ENCODE measurements at places on chromosomes 2 and 18.
A peak's percentile ranks its signal among the peaks of the same experiment; 100 is the strongest.

- DNase-seq = no peak
Measured at GRCh38 chr2:69424419-69424818, 12.8 kb downstream of the NFU1 start.

DNA sequence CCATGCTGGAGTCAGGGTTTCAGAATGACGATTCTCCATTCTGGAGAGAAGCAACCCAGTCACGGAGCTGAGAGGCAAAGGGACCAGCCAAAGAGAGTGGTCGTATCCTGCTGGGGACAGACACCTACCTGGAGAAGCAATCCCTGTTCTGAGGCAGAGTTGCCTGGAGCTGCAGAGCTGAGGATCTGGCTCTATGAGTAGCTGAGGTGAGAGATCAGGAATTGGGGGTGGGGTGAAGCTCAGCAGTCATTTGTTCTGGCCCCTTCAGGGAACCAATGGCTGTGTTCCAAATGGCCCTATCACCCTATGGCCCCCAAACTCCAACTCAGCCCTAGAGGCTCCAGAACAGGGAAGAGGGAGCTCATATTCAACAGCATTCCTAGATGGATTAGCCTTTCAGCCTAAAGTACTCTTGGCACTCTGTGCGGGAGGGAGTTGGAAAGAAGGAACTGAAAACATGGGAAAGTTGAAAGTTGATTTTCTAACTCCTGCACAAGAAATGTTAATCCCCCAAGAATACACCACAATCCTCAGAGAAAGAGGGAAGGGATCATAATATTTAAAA lies 3.3 kb upstream of the ATRAID start:
- DNase-seq = no peak

DNA sequence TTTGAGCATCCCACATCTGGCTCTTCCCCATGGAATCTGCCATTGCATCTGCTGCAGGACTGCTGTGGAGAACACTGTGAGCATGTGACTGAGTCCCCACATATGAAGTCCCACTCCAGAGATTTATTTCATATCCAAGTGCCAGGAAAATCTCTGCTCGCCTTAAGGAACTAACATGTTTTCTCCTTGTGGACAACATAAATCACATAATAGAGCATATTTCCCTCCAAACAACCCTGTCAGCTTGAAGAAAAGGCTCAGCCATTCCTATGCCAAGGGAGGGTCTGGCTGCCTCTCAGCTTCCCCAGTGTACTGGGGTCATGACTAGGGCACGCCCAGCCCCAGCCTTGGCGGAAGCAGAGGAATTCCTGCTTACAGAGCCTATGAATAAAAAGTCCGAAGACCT lies 193.7 kb downstream of the DNER start:
- peak; percentile 79 for DNase-seq

DNA sequence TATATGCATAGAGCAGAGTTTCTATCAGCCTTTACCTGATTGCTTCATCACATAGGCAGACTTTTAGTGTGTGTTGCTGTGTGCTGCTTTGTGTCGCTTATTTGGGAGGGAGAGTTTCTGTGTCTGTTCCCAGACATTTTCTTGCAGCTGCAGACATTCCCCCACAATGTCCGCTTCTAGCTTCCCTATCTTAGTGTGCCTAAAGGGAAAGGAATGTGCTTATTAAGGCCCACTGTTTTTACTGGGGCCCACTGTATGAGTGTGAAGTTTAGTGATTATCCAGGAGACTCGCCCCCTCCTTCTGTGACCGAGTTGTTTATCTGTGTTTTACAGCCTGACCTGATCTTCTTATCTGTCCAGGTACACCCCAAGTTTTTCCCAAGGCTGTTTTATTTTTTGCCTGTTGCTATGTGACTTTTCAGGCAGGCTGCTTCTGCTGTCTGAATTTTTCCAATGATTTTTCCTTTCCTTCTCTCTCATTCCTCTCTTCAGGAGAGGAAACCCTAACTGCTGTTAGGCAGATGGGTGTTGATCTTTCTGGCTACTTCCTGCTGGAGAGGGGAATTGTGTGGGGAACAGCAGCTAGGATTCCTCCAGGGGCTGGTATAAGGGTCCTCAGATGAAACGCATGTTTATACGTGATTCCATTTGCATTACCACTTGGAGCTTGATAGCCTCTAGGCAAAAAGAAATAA lies 47.6 kb downstream of the STK17B start:
- DNase-seq = no peak

- no peak for DNase-seq
Measured at GRCh38 chr2:19255481-19255880, 102.9 kb downstream of the OSR1 start.

GRCh38 chr2:29495536-29496060 lies 380.4 kb downstream of the CLIP4 start:
- no peak for DNase-seq

DNA sequence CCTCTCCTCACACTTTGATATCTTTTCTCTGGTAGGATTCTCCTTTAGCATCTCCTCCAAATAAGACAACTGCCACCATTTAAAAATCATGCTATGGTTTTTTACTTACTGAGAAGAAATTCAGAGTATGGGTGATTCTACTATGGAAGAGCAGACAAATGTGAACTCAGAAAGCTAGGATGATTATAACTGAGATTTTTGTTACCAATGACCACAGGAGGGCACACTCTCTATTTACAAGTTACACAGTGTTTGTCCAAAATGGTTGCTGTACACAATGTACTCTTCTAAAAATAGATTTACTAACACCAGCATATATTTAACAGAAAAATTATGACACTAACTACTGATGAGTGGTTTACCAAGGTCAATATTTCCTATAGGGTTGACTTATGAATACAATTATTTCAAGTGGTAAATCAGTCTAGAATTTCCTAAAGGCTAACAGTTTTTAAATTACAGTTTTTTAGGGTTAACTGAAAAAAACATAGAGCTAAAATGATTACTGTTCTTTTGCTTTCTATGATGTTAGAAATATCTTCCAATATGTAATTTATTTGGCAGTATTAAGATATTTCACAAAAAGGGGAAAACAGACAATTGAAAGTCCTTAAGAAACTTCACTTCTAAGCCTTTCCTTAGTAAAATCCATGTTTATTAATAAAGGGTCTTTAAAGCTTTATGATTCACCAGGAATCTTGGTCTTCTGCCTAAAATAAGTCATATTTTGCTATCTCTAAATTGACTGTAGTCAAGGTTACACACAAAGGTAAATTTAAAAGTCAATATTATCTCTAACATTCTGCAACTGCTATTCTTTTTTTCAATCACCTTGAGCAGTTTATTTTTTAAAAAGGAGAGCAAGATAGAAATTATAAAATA lies 57.2 kb downstream of the MAP4K3 start:
- DNase-seq = no peak

GRCh38 chr2:165778653-165779451 lies 15.2 kb downstream of the GALNT3 start:
- no peak for DNase-seq

- DNase-seq = no peak
Measured at GRCh38 chr2:24579053-24579803, 88.2 kb downstream of the NCOA1 start.

GRCh38 chr18:11316546-11316945 lies 167.2 kb upstream of the PIEZO2 start:
- no peak for DNase-seq

- DNase-seq = no peak
Measured at GRCh38 chr2:51027968-51028367, 4.0 kb downstream of the NRXN1 start.

- DNase-seq = no peak
Measured at GRCh38 chr2:55768991-55769390, 75.3 kb upstream of the PNPT1 start.

- DNase-seq = no peak
Measured at GRCh38 chr2:150267651-150268415, 219.6 kb downstream of the RND3 start.

DNA sequence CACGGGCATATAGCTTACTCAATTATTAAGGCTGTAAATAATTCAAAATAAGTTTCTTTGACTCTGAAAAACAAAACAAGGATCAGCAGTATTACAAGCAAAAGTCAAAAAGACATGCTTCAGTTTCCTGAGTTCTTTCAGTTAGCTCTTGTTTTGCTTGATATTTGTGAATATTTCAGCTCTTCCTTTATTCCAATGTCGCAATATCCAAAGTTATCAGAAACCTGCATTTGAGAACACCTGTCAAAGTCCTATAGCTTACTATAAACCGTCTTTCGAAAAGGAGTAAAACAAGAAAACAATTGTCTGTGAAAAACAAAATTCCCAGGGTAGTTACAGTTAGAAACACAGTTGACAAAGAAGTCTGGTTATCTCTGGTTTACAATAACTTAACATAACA lies 14.7 kb downstream of the CYP27A1 start:
- DNase-seq = no peak

GRCh38 chr2:239407112-239407511 lies 6.3 kb upstream of the HDAC4 start:
- DNase-seq = peak; percentile 40

DNA sequence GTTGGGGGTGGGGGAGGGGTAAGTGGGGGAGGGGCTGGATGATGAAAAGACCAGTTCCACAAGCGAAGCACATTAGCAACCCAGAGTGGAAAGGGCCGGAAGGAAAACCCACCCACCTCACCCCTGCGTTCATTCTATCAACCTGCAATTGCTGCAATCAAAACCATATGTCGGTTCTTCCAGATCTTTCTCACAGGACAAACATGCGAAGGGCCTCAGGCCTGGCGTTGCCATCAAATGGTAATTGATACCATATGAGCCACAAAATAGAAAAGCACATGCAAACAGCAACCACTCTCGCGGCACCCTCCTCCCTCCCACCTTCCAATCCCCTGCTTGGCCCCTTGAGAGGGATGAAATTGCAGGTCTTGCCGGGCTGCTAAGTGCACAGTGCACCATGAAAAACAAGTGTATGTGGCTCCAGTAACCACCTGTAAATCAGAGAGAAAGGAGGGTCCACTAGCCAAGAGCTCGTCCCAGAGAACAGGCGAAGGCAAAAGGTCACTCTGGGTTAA lies 287.5 kb downstream of the TCF4 start:
- DNase-seq = peak; percentile 70

GRCh38 chr2:108626995-108627394 lies 92.3 kb upstream of the RANBP2 start:
- DNase-seq = no peak

DNA sequence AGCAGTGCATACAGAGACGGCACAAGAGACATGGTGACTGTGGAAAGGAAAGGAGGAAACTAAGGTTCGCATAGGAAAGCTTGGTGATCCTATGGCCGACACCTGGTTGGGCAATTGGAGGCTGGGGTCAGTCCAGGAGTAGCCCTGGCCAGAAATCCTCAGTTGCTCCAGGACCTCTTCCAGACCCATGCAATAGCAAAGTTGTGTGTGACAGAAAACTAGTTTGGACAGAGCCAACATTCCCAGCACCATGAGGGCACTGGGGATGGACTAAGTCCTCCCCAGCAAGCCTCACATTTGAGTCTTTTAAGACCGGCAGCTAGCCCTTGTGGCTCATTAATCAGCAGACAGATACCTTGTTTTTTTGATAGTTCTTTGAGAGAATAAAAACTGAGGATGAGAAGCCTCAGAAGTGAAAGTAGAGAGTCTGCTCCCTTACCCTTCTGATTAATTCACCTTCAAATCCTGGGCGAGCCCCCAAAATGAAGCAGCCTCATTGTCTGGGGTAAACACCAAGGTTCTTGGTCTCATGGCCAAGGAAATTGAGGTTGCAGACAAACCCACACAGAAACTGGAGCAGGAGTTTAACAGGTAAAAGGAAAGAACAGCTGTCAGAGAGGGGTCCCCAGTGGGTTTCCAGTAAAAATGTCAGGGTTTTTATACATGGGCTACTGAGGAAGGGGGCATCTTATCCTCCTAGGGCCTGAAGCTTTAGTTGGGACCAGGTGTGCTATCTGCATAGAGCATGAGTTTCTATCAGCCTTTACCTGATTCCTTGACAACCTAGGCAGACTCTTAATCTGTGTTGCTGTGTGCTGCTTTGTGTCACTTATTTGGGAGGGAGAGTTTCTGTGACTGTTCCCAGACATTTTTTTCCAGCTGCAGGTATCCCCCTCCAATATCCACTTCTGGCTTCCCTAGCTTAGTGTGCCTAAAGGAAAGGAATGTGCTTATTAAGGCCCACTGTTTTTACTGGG lies 39.1 kb downstream of the STK17B start:
- DNase-seq = no peak

DNA sequence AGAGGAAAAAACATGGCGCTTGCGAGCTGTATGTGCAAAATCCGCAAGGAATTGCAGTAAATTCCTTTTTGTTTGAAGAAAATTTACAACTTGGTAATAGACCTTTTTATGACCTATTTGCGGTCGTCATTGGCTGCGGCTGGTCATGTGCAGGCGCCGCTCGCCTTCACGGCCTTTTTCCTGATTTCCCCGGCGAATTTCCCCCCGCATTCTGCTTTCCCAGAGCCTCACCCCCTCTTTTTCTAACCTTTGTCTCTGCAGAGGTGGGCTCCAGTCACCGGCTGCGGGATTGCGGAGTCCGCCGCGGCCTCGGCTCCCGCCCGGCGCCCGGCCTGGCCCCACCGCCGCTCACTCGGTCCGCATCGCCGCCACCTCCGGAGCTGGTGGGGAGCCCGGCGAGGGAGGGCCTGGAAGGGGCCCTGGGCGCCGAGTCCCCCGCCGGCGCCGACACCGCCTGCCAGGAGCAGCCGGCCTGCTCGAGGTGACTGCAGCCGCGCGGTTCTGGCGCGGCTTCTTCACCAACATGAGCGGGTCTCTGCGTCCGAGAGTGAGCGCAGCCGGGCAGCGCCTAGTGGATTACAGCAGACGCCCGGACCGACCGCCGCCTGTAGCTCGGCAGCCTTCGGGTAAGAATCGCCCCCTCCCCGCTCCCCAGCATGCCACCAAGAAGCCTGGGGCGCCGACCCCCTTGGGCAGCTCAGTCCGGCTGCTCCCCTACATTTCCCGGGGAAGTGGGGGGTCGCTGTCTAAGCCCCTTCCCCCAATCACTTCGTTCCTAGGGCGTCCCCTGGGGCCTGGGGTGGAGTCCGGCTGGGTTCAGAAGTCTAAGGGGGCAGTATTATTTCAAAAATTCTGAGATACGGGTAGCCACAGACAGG lies 7.1 kb downstream of the HOXD8 start:
- DNase-seq = peak; percentile 80

DNA sequence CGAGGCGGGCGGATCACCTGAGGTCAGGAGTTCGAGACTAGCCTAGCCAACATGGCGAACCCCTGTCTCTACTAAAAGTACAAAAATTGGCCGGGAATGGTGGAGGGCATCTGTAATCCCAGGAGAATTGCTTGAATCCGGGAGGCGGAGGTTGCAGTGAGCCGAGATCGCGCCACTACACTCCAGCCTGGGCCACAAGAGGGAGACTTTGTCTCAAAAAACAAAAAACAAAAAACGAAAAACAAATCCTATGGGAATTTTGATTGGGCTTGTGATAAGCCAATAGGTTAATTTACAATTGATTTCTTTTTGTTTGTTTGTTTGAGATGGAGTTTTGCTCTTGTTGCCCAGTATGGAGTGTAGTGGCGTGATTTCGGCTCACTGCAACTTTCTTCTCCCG lies 24.2 kb upstream of the TOGARAM2 start:
- DNase-seq = no peak

- DNase-seq = no peak
Measured at GRCh38 chr2:149152469-149152953, 114.0 kb downstream of the LYPD6B start.

DNA sequence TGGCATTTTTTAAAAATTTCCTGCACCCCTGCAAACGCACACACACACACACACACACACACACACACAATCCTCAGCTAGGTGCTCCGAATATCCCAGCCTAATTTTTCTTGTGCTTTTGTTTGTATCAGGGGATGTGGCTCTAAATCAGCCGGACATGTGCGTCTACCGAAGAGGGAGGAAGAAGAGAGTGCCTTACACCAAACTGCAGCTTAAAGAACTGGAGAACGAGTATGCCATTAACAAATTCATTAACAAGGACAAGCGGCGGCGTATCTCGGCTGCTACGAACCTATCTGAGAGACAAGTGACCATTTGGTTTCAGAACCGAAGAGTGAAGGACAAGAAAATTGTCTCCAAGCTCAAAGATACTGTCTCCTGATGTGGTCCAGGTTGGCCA lies 1.8 kb downstream of the HOXD13 start:
- DNase-seq = peak; percentile 61
